ENCODE measurements at places on chromosomes 5 and 9.

DNA sequence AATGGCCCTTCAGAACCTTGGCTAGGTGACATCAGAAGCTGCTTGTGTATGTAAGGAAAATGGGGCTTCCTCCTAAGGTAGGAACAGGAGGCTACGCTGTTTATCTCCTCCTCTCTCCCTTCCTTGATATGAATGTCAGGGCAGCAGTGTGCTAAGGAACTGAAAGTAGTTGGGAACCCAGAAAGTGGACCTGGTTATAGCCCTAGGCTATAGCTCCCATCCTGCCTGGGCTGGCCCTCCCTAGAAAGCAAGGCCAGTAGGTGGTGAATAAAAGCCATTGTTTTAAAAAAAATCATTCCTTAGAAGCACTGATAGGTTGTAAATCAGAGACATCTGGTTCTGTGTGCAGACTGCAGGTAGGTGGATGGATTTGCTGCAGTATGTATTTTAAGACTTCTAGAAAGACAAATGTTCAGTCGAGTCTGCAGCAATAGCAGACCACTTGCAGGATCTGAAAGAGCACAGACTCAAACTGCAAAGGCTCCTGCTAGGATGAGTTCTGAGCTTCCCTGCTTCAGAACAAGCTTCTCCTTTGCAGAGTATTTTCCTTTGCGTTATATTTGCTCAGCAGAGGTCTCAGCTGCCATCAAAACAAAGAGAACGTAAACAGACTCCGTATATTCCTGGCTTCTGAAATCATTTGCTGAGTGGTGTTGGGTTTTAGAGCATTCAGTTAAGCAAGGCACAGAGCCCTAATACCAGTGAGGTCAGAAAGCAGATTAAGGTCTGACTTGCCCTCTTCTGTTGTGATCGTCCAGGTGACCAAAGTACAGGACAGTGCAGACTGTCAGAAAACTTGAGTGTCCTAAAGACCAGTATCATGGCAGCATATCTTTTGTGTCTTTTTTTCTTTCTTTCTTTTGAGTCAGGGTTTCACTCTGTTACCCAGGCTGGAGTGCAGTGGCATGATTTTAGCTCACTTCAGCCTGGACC, 20.1 kb upstream of the CFAP157 start:
- no peak for DNase-seq

DNA sequence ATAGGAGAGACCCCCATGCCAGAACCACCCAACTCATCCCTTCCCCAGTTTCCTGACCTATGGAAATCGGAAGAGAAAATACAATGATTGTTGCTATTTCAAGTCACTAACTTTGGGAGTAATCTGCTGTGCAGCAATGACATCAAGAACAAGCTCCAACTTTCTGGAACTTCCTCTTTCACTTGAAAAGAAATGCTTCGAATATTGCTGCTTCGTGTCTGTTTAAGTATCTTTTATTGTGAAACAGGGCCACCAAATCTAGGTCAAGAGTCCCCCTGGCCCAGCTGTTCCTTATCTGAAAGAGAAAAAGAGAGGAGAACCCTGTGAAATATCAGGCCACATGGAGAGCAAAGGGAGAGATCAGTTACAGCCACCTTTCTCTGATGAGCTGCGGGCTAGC, 59.4 kb upstream of the DNAH5 start:
- no peak for DNase-seq

DNA sequence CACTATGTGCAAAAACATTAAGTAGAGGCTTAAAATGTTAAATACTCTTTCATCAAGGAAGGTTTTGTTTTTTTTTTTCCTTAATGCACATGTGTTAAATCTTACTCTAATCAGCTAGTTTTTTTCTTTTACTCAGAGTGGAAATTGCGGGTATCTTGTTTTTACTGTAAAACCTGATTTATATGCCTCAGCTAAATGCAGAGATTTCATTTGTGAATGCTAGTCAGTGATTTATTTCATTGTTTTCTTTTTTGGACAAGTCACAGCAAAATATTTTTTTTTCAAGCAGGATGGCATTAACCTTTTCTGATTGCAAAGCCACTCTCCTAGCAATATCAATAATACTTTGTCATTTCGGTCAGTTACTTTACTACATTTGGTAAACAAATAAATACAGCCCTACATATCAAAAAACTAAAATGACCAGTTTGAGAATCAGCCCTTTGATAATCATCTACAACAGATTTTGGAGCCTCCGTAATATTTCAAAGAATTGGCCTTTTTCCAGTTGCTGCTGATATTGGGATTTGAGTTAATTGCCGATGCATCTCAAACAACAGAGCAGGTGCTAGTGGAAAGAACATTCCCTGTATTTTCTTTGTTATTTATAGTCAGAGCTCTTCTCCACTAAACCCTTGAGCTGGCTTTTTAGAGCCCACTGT, 579.2 kb upstream of the ZNF608 start:
- no peak for DNase-seq

- DNase-seq, result no peak
These were observed 45.9 kb upstream of the VPS13A start for GRCh38 chr9:77131399-77131798.

GRCh38 chr5:156395306-156395675, 68.3 kb downstream of the SGCD start:
- no peak for DNase-seq

DNA sequence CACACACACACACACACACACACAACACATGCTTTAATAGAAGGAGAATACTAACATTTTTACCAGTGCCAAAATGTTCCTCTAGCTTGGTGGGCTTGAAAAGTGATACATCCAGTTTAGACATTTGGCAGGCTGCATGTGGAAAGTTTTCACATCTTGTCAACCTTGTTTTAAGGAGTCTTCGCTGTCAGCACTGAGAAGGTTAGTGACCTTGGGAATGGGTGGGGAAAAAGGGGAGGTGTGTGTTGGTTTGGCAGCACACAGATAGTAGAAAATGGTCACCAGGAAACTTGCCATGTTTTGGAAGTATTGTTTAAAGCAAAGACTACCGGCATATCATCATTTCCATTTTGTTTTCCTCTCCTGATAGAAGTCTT, 346.5 kb upstream of the ADAMTSL1 start:
- DNase-seq, result no peak

GRCh38 chr5:153672347-153673090, 182.0 kb downstream of the GRIA1 start:
- DNase-seq, result no peak
